ENCODE measurements at places on chromosomes 3 and 15.
A peak's percentile ranks its signal among the peaks of the same experiment; 100 is the strongest.

DNA sequence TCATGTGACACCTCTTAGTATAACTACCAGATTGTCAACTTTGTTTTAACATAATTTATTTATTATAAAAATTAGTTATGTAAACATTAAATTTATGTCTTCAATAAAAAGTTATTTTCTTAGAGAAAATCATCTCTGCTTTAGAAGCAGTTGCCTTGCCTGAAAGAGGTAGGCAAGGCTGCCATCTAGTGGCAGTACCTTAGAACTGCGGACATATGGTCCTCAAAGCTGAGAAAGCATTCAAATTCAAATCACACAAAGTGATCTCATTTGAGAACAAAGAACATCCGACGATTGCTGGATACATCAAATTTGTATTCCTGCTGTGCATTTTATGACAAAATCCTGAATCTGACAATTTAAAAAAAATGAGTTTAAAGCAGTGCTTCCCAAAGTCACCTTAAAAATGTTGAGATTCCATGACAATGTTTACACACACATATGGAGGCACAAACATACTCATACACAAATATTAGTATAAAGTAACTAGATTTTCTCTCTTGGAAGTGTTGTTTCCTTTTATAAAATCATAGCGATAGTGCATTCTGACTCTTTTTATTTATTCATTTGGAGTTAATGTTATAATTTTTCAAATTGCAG lies 617.4 kb downstream of the CADM2 start:
- DNase-seq, result peak; percentile 94

DNA sequence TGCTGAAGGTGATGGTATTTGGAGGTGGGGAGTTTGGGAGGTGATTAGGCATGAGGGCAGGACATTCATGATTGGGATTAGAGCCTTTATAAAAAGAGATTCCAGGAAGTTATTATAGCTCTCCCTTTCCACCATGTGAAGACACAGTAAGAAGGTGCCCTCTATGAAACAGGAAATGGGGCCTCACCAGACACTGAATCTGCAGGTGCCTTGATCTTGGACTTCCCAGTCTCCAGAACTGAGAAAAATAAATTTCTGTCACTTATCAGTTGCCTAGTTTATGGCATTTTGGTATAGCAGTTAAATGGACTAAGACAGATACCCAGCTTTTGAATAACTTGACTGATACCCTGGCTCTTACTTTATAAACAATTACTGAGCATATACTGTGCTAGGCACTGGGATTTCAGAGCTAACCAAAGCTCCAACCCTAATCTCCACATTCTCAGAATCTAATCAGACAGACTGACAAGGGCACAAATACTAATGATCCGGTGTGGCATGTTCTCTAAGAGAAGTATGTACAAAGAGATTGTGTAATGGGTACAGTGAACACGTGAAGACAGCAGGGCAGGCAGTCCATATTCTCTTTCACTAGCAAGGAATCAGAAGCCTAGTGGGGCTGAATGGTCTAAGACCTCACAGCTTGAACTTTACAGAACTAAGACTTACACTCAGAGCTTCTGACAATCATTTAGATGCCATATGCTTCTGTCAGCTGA lies 343.1 kb downstream of the WDR72 start:
- DNase-seq, result no peak

GRCh38 chr15:75663931-75664421 lies 16.3 kb downstream of the SNX33 start:
- DNase-seq, result no peak

- no peak for DNase-seq
These were observed 41.1 kb downstream of the TTBK2 start for GRCh38 chr15:42879443-42879842.

- no peak for DNase-seq
These were observed 18.3 kb downstream of the P2RY1 start for GRCh38 chr3:152853196-152853595.

DNA sequence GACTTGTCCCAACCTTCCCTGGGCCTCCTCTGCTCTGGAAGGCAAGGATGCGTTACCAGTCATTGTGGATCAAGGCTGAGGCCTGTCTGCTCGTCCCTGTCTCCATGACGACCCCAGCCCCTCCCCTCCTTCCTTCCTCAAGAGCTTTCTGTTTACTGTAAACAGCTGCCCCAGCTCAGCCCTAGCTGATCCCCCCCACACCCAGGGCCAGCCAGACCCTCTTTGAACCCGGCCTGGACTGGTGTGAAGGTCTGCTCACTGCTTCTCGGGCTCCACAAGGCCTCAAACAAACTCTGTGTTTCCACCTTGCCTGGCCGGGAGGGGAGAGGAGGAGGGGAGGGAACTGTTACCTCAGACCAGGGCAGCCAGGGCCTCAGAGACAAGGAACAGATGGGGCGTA lies 16.9 kb downstream of the VPS18 start:
- no peak for DNase-seq

DNA sequence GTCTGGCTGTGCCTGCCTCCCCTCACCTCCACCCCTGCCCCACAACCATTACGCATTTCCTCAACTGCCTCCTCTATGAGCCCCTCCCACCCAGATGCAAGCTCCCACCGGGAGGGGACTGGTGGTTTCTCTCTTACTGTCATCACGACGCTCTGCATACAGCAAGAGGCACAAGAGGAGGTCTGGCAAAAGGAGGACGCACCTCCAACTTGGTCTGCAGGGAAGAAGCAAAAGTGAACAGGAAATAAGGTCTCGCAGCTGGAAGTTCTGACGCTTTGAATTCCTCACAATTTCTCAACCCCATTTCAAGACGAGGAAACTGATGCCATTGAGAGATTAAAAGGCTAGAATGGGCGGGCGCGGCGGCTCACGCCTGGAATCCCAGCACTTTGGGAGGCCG lies 42.3 kb upstream of the MUC4 start:
- no peak for DNase-seq

- no peak for DNase-seq
These were observed 286.6 kb downstream of the WDR72 start for GRCh38 chr15:53472883-53473282.

DNA sequence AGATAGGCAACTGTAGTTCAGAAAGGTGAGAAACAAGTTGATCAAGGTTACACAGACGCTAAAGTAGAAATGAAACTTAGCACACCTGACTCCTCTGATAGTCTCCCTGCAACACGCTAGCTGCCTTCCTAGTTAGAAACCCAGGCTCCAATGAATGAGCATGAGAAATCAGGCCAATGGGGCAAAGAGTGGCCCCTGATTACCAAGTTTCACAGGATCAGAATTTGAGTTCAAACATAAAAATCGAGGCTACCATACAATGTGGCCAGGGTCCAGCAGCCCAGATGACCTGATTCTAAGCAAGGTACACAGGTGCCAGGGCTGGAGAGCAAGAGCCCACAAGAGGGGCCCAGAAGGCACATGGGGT lies 7.7 kb downstream of the PLD1 start:
- DNase-seq, result no peak

DNA sequence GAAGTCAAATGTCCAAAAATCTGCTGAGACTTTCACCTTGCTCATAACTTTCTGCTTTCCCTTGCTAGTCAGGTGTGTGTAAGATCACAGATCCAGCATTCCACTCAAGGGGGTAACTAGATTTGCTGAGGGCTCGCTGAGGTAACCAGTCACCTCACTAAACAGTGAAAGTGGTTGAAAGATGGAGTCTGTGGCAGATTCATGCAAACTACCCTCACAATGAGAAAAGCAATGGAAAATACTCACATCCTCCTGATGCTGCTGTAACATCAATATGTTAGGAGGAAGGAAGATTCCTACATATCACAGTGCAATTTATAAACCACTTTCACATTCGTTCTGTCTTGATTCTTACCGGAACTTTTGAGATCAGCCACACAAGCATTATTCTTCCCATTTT lies 174.3 kb upstream of the BCL6 start:
- no peak for DNase-seq

DNA sequence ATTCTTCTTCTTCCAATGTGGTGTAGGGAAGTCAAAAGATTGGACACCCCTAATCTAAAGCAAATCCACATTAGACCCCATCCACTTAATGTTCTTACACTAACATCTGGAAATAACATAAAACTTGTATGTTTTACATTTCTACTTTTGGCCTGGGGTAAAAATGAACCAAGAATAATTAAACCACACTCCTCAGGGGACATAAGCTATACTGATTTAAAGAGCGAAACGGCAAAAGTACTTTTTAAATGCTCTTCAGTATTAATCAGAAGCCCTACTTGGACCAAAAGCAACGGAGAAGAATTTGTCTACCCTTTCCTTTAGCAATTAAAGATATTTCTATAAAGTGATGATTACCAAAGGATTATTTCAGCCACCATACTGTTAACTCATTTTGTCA lies 123.9 kb downstream of the TMCC1 start:
- DNase-seq, result no peak

All from hippocampal formation (tissue), 2 donors.